ENCODE measurements at places on chromosomes 12 and 14.

DNA sequence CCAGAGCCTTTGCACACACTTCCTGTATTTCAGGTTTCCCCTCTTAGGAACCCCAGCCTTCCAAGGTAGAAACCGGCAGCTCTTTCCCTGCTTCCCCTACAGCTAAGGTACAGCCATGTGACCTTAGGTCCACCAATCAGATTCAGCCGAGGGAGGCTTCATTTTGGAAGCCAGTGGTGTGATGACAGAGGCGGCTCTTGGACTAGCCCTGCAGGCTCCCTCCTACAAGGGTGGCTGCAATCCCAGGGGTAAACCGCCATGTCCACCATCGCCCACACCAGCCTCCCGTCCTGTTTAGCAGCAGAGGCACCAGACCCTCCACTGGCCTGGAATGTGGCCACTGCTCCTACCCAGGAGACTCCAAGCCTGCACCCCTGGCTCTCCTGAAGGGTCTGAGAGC lies 65.6 kb downstream of the SERPINA3 start:
- DNase-seq, result no peak

DNA sequence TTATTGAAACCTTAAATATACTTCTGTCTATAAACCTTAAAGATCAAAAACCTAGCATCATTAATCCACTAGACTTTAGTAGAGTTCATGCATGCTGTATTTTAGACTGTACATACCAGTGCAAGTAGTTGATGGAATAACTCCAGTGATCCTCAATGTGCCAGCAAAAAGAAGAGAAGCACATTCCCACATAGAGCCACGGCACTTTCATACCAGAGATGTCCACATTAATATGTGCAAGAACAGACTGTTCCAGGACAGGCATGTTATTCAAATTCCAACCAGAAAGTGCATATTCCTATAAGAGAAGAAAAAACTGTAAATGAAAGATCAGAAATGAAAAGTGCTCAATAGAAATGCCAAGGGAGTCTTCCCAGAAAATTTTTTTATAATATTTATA lies 55.0 kb downstream of the KDM5A start:
- no peak for DNase-seq

- DNase-seq, result no peak
Observed at GRCh38 chr12:59763835-59764234, 168.0 kb downstream of the SLC16A7 start.

DNA sequence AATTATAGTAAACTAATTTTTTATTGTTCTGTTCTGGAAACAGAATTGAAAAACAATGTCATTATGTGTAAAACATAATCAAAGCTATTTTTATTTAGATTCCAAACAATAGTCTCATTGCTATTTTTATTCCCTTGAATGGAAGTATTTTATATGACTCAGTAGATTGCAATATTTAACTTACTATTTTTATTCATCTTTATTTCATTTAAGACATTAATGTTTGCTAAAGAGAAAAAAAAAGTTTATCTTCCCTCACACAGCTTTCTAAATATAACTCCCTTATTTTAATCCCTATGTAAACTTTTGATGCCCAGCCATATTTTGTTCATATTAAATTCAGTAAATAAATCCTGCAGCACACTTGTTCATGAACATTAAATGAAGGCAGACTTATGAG lies 622.4 kb downstream of the SLC6A15 start:
- DNase-seq, result no peak

DNA sequence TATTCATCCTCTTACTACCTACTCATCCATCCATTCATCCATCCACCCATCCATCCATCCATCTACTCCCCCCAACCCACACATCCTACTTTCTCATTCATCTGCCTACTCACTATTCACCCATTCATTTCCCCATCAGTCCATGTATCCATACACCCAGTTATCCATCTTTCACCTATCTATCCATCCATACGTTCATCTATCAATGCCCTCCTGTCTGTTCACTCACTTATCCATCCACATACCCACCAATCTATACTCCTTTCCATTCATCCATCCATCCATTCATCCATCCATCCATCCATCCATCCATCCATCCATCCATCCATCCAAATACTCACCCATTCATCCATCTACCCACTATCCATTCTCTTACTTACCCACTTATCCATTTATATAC lies 117.8 kb upstream of the LHX5 start:
- DNase-seq, result no peak

DNA sequence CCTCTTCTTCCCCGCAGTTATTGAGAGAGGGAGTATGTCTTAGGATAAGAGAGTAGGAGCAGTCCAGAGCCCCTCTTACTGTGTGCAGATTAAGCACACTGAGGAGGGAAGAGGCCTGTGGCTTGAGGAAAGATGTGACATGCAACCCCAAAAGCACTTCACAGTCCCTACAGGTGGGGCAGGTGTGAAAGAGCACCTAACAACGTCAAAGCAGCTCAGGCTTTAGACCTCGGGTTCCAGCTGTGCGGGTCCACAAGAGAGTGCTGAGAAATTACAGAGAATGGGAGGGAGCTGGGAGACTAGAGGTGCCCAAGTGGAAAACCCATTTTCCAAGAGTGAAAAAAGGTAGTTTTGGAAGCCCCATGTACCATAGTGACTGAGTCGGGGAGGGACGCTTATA lies 127.6 kb downstream of the SLC25A47 start:
- DNase-seq, result no peak

DNA sequence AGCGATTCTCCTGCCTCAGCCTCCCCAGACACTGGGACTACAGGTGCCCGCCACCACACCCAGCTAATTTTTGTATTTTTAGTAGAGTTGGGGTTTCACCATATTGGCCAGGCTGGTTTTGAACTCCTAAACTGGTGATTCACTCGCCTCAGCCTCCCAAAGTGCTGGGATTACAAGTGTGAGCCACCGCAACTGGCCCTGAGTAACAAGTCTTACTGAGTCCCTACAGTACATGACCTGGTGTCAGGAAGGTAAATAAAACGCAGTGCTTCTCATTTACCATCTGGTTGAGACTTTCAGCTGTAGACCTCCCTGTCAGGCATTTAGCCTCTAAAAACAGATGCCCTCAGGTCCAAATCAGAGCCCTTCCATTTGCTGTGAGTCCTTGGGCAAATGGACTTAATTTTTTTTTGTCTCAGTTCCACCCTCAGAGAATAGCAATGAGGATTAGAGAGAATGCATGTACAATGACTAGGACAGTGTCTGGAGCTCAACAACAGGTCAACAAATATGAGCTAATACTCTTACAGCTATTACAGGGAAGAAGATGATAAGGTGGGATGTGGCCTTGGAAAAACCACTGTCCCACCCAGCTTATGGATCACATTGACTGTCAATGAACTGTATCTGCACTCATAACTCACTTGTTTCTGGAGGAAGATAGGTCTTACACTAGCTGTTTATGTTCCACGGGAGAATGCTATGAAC lies 70.5 kb downstream of the PHLDA1 start:
- no peak for DNase-seq

GRCh38 chr12:39780913-39781446 lies 161.4 kb upstream of the ABCD2 start:
- no peak for DNase-seq

GRCh38 chr12:76026643-76027063 lies 4.9 kb downstream of the PHLDA1 start:
- no peak for DNase-seq

DNA sequence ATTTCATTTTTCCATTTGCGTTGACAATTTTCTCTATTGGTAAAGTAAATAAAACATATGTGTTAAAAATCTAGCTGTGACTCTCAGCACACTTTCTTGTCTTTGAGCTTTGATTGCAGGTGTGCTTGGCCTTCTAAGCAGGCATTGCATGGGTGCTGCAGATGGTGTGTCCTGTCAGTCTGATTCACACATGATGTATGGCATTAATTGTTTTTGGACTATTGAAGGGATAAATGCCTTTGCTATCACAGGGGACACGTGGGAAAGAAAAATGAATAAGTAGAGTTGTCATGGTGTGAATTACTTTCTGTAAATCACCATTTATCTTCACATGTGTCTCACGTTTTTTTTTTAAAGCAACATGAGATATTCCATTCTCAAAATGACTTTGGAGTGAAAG lies 211.3 kb upstream of the NAV3 start:
- DNase-seq, result no peak

DNA sequence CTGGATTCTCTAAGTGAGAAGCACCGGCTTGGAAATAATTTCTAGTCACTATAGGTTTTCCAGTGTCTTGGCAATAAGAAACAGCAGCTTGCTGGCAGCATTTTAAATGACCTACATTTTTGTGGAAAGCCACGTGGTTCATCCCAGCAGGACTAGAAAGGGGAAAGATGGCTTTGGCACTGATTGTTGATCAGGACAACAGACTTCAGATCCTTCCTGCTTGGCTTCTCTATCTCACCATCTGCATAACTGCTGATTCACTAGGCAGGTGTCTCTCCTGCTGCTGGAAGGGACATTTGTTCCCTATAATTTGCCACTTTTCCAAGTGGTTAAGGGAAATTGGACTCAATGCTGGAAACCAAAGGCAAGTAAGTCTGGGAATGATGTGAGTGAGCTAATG lies 131.0 kb downstream of the TTC8 start:
- no peak for DNase-seq
